ENCODE measurements at places on chromosomes 7 and 10.

DNA sequence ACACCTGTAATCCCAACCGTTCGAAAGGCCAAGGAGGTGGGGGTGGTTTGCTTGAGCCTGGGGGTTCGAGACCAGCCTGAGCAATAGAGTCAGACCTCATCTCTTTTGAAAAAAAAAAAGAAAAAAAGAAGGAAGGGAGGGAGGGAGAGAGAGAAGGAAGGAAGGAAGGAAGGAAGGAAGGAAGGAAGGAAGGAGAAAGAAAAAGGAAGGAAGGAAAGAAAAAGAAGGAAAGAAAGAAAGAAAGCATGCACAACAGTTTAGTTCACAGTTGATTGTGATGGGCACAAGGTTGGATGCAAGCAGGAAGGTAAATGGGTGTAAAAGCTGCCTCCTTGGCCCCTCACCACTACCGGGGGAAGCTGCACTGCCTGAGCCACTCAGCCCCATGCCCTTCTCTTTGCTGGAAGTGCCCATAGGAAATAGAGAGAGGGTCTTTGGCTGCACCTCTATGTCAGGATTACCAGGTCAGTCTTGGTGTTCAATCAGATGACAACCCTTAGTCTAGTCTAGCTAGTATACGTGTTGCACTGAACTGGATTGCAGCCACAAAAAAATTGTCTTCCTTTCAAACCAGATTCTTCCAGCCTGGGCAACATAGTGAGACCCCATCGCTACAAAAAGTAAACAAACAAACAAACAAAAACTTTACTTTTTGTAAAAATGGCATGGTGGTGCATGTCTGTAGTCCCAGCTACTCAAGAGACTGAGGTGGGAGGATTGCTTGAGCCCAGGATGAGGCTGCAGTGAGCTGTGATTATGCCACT, 20.0 kb downstream of the MAP3K8 start:
- no peak for DNase-seq

GRCh38 chr10:24952707-24953645, 570 bp upstream of the PRTFDC1 start:
- DNase-seq: peak; percentile 58

- no peak for DNase-seq
Observed at GRCh38 chr10:128025437-128025836, 100.8 kb downstream of the MKI67 start.

GRCh38 chr7:37927773-37928444, 7.5 kb downstream of the EPDR1 start:
- DNase-seq: peak; percentile 47

- DNase-seq: no peak
Observed at GRCh38 chr7:37405603-37406122, 43.0 kb downstream of the ELMO1 start.

- DNase-seq: peak; percentile 53
Observed at GRCh38 chr7:121138262-121138933, 149.9 kb downstream of the CPED1 start.

GRCh38 chr10:126928274-126928673, 23.0 kb downstream of the DOCK1 start:
- no peak for DNase-seq

- no peak for DNase-seq
Observed at GRCh38 chr7:78127009-78127408, 328.4 kb downstream of the PHTF2 start.

- no peak for DNase-seq
Observed at GRCh38 chr7:117411539-117411938, 15.8 kb downstream of the ASZ1 start.

DNA sequence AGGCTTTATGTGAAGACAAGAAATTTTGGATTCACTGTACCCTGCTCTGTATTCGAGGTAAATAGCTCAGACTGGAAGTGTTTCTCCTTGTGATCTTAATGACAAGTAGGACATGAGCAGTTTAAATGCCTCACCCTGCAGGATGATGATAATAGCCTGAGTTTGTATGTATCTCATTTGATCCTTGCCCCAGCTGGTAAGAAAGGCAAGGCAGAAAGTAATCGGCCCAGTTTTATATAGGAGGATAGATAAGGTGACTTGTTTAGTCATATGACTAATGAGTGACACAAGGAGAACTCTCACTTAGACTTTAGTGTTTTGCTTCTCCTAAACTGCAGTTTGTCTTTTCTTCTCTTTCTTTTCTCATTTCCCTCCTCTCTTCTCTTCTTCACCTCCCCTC, 372.6 kb downstream of the PHF14 start:
- DNase-seq: peak; percentile 3

- no peak for DNase-seq
Observed at GRCh38 chr10:21700474-21700873, 166.4 kb downstream of the MLLT10 start.

DNA sequence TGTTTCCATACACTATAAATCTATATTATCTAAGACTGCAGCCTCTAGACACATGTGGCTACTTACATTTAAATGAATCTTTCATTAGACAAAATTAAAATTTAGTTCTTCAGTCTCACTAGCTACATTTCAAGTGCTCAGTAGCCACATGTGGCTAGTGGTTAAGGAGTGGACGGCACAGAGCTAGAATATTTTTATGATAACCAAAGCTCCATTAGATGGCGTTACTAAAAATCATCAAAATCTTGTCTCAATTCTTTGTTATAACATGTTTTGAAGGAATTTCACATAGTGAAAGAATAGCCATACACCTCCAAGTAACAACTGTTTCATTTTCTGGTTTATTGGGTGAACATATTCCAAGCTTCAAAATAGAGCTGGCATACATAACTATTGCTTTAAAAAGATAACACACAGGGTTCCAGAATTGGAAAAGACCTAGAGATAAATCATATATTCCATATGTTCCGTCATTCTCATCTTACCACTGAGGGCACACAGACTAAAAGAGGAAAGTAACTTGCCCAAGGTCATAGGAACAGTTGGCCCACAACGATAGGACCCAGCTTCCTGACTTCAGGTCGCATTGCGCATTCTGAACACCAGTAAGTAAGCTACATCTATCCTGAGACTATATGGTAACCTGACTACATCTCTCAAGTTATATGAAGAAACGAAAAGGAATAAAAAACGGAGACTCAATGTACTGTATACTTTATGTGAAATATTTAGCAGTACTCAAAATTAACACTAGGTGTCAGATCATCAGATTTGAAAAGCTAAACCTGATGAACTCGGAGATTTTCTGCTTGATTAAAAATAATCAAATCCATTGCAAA, 66.6 kb downstream of the CAV1 start:
- no peak for DNase-seq

GRCh38 chr7:49791088-49791741, 17.8 kb downstream of the VWC2 start:
- no peak for DNase-seq

GRCh38 chr7:2864999-2865670, 21.0 kb upstream of the GNA12 start:
- peak; percentile 48 for DNase-seq

- DNase-seq: no peak
Observed at GRCh38 chr10:17140386-17140761, 10.8 kb upstream of the CUBN start.

DNA sequence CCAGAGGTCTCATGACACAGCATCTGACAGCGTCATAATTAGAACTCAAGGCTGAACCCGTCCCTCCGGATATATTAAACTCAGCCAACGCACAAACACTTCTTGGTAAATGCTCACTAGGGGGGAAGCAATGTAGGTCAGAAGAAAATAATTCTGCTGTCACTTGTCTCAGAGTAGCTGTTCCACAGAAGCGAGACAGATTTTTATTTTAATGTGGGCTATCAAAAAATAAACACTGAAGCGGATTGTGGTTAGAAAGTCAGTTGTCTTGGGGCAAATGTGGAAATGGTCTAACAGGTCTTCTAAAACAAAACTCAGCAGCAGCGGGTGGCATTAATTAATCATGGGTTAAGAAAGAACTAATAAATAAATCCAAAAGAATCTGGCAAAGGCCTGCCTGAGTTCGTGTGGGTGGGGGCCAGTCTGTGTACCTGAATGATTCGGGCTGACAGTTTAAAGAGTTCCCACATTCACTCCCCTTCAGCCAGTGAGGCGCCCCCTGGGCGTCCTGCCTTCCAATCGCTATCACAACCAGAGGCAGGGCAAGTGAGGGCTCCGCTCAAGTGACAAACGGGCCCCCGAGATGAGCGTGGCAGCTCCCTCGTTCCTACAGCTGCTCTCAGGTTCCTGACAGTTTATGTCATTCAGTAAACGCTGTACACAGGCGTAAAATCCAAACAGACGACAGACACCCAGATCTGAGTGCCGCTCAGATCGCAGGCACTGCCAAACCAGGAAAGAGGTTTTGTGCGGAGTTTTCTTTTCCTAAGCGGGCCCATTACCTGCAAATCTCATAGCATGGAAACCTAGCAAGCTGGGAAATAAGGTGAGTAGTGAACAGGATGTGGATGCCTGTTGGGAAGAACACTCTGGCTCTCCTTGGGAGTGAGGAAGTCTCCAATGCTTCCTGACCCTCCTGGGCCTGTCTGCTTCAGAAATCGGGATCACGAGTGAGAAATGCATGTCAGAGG, 52.9 kb downstream of the NRAP start:
- no peak for DNase-seq

DNA sequence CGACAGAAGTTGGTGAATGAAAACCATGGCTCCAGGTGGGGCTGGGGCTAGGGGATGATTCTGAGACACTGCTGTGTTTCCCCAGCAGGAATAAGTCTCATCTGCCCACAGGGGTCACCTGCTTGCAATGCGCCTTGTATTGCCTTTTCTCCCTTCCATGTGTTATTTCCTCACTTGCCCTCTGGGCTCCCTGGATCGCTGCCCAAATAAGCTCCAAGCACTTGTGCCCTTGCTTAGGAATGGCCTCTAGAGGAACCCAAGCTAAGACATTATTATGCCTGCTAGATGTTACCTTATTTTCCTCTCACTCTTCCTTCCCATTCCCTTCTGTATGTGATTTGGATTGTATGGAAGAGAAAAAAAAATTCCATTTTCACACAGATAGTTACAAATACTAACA, 24.8 kb upstream of the PLPP4 start:
- DNase-seq: no peak

GRCh38 chr10:119413093-119413453, 129.4 kb downstream of the RGS10 start:
- peak; percentile 65 for DNase-seq

GRCh38 chr10:689452-690371, at the start of gene DIP2C:
Gene DIP2C, minus strand, starts transcription at chr10:689668. Its CDS starts 90 bp downstream, at chr10:689578.
- DNase-seq: peak; percentile 80

GRCh38 chr10:122375679-122376160, 1.2 kb downstream of the PLEKHA1 start:
- no peak for DNase-seq

DNA sequence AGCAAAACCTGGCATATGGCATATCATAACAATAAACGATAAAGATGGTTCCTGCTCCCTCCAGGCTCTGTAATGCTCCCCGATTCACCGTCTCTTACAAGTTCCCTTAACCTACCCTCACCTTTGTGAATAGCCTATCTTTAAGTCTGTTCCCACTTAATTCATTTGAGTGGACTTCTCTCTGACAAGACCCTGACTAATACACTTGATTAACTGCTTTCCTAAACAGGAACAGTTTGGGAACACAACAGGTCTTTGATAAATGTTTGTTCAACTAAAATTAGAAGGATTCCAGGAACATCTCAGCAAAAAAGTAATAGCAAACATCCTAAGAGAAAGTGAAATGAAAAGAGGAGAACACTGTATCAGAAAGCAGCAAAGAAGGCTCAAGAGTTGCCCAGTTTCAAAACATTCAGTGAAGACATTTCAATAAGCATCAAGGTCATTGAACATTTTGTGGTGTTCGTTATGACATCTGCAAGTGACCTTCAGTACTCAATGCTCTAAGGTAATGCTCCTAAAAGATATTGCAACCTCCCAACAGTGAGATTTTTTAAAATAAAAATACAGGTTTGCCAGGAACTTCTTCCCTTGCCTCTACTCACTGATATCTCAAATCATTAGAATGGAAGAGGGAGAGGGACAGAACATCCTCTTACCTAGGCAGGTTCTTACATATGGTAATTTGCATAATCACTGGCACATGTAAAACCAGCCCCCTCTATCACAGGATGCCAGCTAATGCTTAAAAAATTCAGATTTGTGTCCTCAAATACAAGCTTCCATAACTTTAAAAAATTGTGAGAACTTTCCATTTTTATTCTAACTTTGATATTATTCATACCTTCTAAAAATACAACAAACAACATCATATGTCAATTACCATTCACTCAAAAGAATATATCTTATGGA, 11.4 kb upstream of the ARHGAP12 start:
- DNase-seq: no peak

- no peak for DNase-seq
Observed at GRCh38 chr7:20359341-20359963, 28.8 kb downstream of the ITGB8 start.

- DNase-seq: no peak
Observed at GRCh38 chr7:5492636-5493020, 69.0 kb upstream of the TNRC18 start.

- no peak for DNase-seq
Observed at GRCh38 chr7:91957823-91958222, 17.2 kb downstream of the AKAP9 start.

GRCh38 chr10:129993621-129994020, 29.5 kb upstream of the EBF3 start:
- peak; percentile 71 for DNase-seq

GRCh38 chr10:83632701-83633100, 506.6 kb upstream of the GHITM start:
- no peak for DNase-seq

GRCh38 chr10:100864036-100864885, 48.5 kb upstream of the SLF2 start:
- DNase-seq: no peak

GRCh38 chr10:103648636-103649532, 155.4 kb downstream of the NEURL1 start:
- DNase-seq: peak; percentile 51

- DNase-seq: no peak
Observed at GRCh38 chr7:52920977-52921376, 114.5 kb upstream of the POM121L12 start.

DNA sequence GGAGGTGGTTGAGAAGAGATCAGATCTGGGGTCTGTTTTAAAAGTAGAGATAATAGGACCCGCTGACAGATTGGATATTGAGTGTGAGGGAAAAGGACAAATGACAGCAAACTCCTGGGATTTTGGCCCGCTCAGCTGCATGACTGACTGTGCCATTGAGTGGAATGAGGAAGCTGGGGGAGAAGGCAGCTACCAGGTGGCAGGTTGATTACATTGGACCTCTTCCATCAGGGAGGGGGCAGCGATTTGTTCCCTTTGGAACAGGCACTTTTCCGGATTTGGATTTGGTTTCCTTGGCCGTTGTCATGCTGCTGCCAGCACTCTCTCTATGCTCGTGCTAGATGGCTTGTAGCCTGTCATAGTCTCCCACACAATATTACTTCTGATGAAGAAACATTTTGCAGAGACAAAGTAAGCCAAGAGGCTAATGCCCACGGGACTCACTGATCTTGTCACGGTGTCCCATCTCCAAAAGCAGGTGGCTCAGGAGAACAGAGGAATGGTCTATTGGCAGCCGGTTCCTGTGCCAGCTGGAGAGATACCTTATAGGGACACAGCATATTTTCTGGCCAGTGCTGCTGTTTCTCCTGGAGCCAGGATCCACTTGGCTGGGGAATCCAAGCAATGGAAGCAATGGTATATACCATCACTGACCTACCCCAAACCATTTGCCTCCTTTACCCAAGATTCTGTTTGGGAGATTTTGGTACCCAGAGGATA, 69.1 kb upstream of the WAC start:
- no peak for DNase-seq

GRCh38 chr7:38105874-38106483, 72.1 kb upstream of the STARD3NL start:
- peak; percentile 63 for DNase-seq

- no peak for DNase-seq
Observed at GRCh38 chr7:132347858-132348257, 228.4 kb downstream of the PLXNA4 start.

Measured in fibroblast of lung (primary cell).